Natural killer cell (primary cell): ENCODE measurements at places on chromosomes 4 and X.

DNA sequence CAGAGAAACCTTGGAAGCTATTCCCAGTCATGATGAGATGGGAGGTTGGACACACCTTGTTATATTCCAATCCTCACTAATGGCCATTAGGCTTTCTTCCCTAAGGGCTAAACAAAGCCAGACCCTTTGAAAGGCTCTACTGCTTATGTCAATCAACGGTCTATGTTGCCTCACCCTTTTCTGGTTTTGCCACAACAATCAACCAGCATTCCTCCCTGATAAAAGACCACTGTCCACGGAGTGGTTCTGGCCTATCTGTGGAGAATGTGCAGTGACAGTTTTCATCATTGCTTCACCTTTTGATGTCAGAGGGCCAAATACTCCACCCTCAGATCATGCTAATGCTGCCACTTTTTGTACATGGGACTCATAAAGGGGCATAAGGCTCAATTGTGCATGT is 913.4 kb downstream of the RPA4 start:
- no peak overlapping the region for H3K4me3 ChIP-seq
- H3K4me1 ChIP-seq: no peaks in the 10 kb centered on the region
- H3K27me3 ChIP-seq: no peaks in the 10 kb centered on the region
- no peaks in the 10 kb centered on the region for H3K36me3 ChIP-seq

- no peak overlapping the region for H3K4me3 ChIP-seq
- H3K27ac ChIP-seq: no peak overlapping the region
- no peak for DNase-seq
- no peaks in the 10 kb centered on the region for H3K4me1 ChIP-seq
- no peaks in the 10 kb centered on the region for H3K27me3 ChIP-seq
Measured at GRCh38 chr4:141534985-141535384, 101.4 kb upstream of the IL15 start.

DNA sequence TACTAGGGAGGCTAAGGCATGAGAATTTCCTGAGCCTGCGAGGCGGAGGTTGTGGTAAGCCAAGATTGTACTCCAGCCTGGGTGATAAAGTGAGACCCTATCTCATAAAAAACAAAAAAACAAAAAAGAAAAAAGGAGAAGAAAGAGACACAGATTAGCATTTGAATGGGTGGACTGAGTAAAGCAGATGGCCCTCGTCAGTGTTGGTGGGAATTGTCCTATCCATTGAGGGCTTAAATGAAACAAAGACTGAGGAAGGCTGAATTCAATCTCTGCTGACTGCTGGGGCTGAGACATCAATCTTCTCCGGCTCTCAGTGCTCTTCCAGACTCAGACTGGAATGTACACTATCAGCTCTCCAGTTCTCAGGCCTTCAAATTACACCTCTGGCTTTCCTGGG is 136.8 kb downstream of the SLC7A11 start:
- no peak for DNase-seq
- H3K36me3 ChIP-seq: no peaks in the 10 kb centered on the region
- H3K4me1 ChIP-seq: no peaks in the 10 kb centered on the region

GRCh38 chrX:78133238-78133960 is 6.1 kb downstream of the TAF9B start:
- peaks cover 8% of the 10 kb centered on the region for H3K36me3 ChIP-seq
- no peak for DNase-seq
- H3K4me3 ChIP-seq: no peak overlapping the region
- no peaks in the 10 kb centered on the region for H3K27me3 ChIP-seq

- H3K27me3 ChIP-seq: no peaks in the 10 kb centered on the region
- H3K4me1 ChIP-seq: no peaks in the 10 kb centered on the region
- no peak overlapping the region for H3K4me3 ChIP-seq
- no peak for DNase-seq
- no peaks in the 10 kb centered on the region for H3K36me3 ChIP-seq
- no peak overlapping the region for H3K27ac ChIP-seq
Measured at GRCh38 chr4:10741961-10742699, 57.6 kb upstream of the CLNK start.

GRCh38 chrX:112731793-112732192 is 52.1 kb upstream of the LHFPL1 start:
- no peaks in the 10 kb centered on the region for H3K27me3 ChIP-seq
- peak; percentile 5 for DNase-seq
- H3K4me1 ChIP-seq: no peaks in the 10 kb centered on the region
- H3K36me3 ChIP-seq: no peaks in the 10 kb centered on the region
- no peak overlapping the region for H3K27ac ChIP-seq

DNA sequence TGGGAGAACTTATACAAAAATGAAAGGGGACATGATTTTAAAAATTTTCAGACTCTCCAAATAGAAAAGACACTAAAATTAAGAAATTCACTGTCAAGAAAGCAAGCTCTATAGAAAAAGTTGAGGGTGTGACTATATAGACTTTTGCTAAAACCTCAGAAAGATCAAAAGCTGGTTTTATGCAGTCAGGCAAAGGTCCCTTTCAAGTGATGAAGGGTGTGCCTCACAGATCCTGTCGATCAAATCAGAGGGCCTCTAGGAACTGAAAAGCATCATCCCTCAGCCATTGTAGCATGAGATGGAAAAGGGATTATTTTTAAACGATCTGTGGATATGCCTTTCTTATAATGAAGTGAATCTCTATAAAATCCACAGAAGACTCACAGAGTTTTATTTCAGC is 116.5 kb downstream of the FAM13A start:
- no peak overlapping the region for H3K4me3 ChIP-seq
- no peaks in the 10 kb centered on the region for H3K36me3 ChIP-seq
- peak; percentile 50 for DNase-seq
- H3K4me1 ChIP-seq: no peaks in the 10 kb centered on the region

- no peak for DNase-seq
- no peaks in the 10 kb centered on the region for H3K27me3 ChIP-seq
- no peak overlapping the region for H3K4me3 ChIP-seq
- no peak overlapping the region for H3K27ac ChIP-seq
Measured at GRCh38 chr4:2339458-2340271, 77.8 kb upstream of the MXD4 start.

DNA sequence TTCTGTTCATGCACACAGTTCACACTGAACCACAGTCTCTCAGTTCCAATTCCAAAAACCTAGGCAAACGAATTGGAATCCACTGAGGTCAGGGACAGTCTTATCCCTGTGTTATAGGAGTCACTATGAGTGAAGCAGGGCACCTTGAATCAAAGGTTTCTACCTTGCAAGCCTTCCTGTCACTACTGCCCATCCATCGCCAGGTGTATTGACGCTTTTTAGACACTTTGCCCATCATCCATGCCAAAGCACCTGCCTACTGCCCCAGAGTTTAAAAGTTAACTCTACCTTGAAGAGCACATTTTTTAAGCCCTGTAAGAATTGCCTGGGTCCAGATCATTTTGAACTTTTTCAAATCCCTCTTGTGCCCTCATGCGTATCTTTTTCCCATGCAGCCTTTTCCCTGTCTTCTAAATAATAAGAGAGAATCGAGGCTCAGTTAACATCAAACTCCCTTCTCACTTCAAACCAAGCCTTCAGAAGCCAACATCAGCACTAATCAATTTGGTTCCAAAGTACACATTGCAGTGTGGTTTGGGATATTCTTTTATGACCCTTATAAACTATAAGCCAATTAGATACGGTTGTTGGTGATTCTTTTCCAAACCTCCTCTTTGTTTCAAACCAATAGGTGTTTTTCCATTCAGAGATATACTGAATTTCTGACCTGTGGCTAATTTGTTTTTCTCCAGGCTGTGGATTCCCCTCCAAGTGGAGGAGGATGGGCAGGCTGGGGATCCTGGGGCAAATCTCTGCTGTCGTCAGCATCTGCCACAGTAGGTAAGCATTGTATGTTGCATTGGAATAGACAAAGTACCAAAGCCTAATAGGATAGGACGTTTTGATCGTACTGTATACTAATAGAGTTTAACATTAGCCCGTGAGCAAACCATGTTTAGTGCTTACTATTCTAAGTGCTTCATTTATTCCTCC is 23.7 kb downstream of the FAM114A1 start:
- H3K27ac ChIP-seq: no peak overlapping the region
- DNase-seq: no peak
- H3K4me1 ChIP-seq: no peaks in the 10 kb centered on the region
- H3K36me3 ChIP-seq: no peaks in the 10 kb centered on the region
- H3K4me3 ChIP-seq: no peak overlapping the region

- H3K27ac ChIP-seq: peak overlapping the region; percentile 77
- H3K4me3 ChIP-seq: peak overlapping the region; percentile 50
Measured at GRCh38 chr4:139015948-139016471, 429 bp downstream of the NOCT start.

- H3K27me3 ChIP-seq: no peaks in the 10 kb centered on the region
- H3K4me1 ChIP-seq: no peaks in the 10 kb centered on the region
- no peak for DNase-seq
- H3K27ac ChIP-seq: no peak overlapping the region
Measured at GRCh38 chrX:116111497-116111896, 59.0 kb upstream of the AGTR2 start.

GRCh38 chr4:168794092-168794707 is 215.9 kb downstream of the CBR4 start:
- H3K36me3 ChIP-seq: no peaks in the 10 kb centered on the region
- H3K4me3 ChIP-seq: no peak overlapping the region
- H3K27me3 ChIP-seq: no peaks in the 10 kb centered on the region
- no peak overlapping the region for H3K27ac ChIP-seq
- DNase-seq: no peak

- no peak overlapping the region for H3K4me3 ChIP-seq
- no peak overlapping the region for H3K27ac ChIP-seq
- H3K27me3 ChIP-seq: peaks cover 10% of the 10 kb centered on the region
- no peak for DNase-seq
Measured at GRCh38 chrX:53324085-53324484, 42.7 kb upstream of the IQSEC2 start.

- H3K4me3 ChIP-seq: no peak overlapping the region
- no peak overlapping the region for H3K27ac ChIP-seq
- no peaks in the 10 kb centered on the region for H3K27me3 ChIP-seq
- H3K36me3 ChIP-seq: no peaks in the 10 kb centered on the region
- H3K4me1 ChIP-seq: no peaks in the 10 kb centered on the region
- peak; percentile 66 for DNase-seq
Measured at GRCh38 chr4:145557720-145558119, 61.5 kb upstream of the MMAA start.

- H3K4me3 ChIP-seq: no peak overlapping the region
- no peak for DNase-seq
Measured at GRCh38 chrX:65598559-65599147, 64.1 kb upstream of the LAS1L start.

GRCh38 chrX:20498851-20499635 is 232.3 kb upstream of the RPS6KA3 start:
- no peak overlapping the region for H3K27ac ChIP-seq
- H3K27me3 ChIP-seq: no peaks in the 10 kb centered on the region
- no peak for DNase-seq
- no peaks in the 10 kb centered on the region for H3K36me3 ChIP-seq
- no peak overlapping the region for H3K4me3 ChIP-seq

DNA sequence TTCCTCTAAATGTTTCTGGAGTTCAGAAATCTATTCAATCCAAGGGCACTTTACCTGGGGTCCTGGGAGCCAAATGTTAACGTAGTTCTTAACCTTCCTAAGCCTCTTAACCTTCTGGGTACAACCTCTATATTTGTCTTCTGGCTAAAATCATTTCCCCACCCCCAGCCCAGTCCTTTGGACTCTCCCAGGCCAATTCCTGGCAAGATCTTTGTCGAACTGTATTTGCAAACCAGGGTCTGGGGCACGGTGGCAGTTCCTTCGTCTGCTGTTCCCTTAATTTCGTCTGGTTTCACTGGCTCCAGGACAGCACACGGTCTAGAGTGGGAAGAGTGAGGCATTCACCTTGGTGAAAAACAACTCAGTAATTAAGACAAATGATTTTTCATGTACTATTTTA is 811 bp upstream of the SLC25A5 start:
- DNase-seq: no peak
- H3K4me1 ChIP-seq: peaks cover 15% of the 10 kb centered on the region
- H3K36me3 ChIP-seq: peaks cover 16% of the 10 kb centered on the region

- no peak overlapping the region for H3K27ac ChIP-seq
- no peak overlapping the region for H3K4me3 ChIP-seq
Measured at GRCh38 chrX:11580789-11581188, 84.9 kb downstream of the ARHGAP6 start.

DNA sequence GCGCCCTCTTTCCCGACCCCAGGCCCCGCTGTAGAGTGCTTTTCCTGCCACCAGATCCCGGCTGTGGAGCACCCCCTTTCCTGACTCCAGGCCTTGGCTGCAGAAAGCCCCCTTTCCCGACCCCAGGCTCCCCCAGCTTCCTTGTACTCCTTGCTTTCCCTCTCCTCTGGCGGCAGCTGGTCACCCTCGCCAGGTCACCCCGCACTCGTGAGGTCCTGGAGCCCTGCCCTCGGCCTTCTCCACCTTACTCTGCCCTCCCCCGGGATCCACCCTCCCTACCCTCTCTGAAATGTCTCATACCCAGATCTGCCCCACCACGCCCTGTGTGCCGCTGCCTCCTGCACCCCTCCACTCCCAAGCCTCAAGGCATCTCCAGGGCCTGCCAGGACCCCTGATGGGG is 25.0 kb upstream of the C4orf50 start:
- H3K36me3 ChIP-seq: no peaks in the 10 kb centered on the region
- H3K4me3 ChIP-seq: no peak overlapping the region
- DNase-seq: no peak
- no peaks in the 10 kb centered on the region for H3K27me3 ChIP-seq

- H3K27ac ChIP-seq: no peak overlapping the region
- H3K4me3 ChIP-seq: no peak overlapping the region
- no peaks in the 10 kb centered on the region for H3K36me3 ChIP-seq
- H3K4me1 ChIP-seq: no peaks in the 10 kb centered on the region
- no peak for DNase-seq
Measured at GRCh38 chr4:21641696-21642095, 306.9 kb downstream of the KCNIP4 start.

DNA sequence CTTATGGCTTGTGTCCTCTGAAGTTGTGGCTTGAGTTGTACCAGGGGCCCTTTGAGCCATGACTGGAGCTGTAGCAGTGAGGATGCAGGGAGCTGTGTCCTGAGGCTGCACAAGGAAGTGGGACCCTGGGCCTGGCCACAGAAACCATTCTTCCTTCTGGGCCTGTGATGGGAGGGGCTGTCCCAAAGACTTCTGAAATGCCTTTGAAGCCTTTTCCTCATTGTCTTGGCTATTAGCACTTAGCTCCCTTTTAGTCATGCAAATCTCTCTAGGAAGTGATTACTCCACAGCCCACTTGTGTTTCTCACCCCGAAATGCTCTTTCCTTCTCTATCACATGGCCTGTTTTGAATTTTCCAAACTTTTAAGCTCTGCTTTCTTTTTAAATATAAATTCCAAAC is 92.4 kb downstream of the FHDC1 start:
- no peak for DNase-seq
- no peak overlapping the region for H3K27ac ChIP-seq
- H3K36me3 ChIP-seq: no peaks in the 10 kb centered on the region
- no peaks in the 10 kb centered on the region for H3K27me3 ChIP-seq
- H3K4me1 ChIP-seq: no peaks in the 10 kb centered on the region
- no peak overlapping the region for H3K4me3 ChIP-seq
